ENCODE measurements at places on chromosomes 6 and 20.

DNA sequence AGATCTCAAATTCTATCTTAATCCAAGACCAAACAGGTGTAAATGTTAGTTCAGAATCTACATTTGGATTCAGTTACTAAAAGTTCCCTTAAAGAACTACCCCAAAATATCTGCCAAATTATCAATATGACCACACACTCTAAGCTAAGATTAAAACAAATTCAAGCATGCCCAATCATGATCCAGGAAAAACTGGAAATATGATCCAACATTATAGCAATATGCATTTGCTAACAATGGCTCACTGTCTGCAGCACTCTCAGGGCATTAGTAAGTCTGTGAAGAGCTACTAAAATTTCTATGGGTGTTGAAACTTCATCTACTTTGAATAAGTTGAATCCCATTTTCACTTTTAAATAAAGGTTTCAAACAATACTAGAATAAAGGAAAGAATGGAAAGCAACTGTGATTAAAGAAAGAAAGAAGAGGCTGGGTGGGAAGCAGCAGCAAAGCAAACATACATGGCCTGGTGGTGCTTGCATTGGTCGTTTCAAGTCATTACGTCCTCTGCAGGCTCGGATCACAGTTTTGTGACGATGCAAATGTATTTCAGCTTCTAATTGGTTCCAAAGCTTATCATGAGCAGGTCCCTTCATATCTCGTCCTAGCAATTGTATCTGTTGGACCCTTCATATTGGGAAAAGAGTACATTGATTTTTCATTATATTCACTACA is 29.2 kb downstream of the GOPC start:
- DNase-seq = no peak

DNA sequence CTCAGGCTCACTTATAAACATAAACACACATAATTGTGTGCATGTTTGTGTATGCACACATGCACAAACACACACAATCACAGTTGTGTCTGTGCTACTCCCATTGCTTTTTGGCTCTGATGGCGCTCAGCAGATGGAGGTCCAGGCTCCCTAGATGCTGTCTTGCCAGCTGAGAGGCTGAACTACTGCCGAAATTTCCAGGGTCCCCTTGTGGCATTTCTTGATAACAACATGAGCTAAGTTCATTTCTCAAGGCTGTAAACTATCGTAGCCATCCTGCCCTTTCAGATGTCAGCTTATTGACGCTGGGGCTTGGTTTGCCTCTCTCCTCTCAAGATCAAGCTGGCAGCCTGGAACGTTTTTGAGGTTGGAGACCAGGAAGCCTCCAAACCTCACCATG is 313.9 kb upstream of the RNF24 start:
- DNase-seq = no peak

- no peak for DNase-seq
These were observed 76.9 kb upstream of the MAFB start for GRCh38 chr20:40765814-40766480.

DNA sequence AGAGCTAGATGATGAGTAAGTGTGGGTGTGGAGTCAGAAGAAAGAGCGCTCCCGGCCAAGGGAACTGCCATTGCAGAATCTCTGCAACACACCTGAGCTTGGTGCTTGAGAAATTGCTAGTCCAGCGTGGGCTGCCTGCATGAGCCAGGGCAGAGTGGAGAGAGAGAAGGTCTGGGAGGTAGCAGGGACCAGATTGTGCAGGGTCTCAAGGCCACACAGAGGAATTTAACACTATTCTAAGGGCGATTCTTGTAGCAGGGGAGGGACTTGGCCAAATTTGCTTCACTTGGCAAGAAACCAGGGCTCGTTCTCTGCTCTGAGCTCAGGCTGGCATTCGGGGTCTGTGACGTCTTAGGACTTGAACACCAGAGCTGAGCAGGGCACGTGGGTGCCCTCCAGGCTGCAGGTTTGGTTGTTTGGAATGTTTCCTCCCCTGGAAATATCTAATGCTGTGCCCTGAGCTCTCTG is 53.5 kb downstream of the BCAS4 start:
- no peak for DNase-seq

GRCh38 chr20:31829731-31830130 is 10.6 kb downstream of the MYLK2 start:
- DNase-seq = no peak

DNA sequence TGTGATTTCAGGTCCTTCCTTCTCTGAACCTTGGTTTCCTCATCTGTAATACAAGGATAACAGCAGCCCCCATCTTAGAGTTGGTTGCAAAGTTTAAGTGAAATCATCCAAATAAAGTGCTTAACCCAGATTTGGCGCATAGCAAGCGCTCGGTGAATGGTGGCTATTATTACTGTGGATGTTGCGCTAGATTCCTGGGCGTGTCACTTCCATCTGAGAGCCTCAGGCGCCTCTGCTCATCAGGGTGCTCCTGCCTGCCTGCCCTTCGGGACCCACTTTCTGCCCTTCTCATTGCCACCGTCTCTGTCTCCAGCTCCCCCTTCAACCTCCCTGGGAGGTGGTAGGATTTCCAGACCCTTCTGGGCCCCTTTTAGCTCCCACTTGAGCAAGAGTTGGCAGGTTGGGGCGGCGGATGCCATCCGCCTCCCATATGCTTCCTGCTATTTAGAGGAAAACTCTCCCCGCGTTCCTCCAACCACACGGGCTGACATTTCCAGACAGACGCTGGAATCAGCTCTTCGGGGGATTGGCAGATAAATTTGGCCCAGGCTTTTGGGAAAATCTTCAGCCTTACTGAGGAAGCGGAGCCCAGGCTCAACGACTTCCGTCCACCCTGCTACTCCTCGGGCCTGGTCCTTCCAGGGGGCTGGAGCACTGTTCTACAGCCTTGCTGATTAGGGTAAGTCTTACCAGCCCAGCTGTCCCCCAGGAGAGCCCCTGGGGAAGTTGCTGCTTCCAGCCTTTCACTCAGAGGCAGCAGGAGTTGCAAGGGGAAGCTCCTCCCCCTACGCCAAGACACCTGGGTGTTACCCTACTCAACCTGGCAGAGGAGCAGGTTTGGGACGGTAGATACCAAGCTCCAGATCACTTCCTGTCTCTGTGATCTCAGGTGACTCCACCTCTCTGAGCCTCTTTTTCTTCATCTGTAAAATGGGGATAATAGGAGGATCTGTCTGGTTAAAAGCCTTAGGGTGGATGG is 71.5 kb downstream of the DLGAP4 start:
- DNase-seq = no peak

DNA sequence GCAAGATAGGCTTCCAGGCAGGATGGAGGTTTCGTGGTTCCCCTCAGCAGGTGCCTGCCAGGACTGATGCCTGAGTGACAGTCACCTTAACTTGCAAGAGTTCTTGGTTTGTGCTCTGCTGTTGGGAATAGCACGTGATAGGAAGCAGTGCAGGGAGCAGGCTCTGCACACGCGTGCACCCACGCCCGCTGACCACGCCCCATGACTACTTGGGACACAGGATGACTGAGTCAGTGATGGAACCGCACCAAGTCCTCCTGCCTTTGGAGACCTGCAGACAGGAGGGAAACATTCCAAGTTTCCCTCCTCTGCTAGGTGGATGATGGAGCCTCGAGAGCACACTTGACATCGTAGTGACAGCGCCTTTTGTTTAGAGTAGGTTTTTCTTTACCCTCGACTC is 164.2 kb downstream of the DTNBP1 start:
- no peak for DNase-seq

DNA sequence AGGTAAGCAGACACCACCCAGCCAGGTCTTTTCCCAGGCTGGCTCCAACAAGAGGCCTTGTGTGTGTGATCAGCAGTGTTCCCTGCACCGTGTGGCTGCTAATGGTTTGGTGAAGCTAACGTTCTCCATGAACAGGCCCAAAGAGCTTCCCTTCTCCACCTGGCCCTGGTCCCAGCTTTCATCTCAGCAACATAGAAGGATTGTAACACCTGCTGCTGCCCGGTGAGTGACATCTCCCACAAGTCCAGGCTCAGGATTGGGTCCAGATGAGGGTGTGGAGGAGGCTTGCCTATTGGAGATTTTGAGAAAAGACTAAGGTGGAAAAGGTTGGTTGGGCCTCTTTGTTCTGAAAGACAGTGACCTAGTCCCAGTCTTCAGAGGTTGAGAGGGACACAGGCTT is 89.6 kb downstream of the TMEM242 start:
- no peak for DNase-seq

GRCh38 chr6:105986998-105987397 is 99.1 kb upstream of the PRDM1 start:
- peak; percentile 50 for DNase-seq

DNA sequence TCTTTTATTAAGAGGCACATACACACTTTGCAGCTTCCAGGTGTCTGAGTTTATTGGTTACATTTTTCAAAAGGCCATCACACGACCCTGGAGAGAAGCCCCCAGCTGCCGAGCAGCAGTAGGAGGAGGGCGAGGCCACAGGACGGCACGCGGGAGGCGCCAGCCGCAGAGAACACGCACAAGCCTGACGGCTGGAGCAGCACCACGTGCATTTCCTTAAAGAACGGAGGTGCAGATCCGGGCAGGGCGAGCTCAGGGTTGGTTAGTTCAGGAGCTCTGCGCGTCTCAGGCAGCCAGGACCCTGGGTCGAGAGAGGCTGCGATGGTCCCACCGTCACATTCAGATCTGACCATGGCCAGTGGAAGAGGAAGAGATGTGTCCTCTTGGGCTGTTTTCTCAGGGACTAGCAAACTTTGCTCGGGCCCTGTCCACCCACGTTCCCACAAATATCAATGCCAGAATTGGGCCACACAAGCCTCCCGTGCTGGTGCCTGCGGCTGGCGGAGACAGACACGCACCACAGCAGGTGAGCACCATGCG is 121.4 kb upstream of the AFDN start:
- no peak for DNase-seq

GRCh38 chr6:167980911-167981580 is 16.4 kb upstream of the KIF25 start:
- DNase-seq = no peak

DNA sequence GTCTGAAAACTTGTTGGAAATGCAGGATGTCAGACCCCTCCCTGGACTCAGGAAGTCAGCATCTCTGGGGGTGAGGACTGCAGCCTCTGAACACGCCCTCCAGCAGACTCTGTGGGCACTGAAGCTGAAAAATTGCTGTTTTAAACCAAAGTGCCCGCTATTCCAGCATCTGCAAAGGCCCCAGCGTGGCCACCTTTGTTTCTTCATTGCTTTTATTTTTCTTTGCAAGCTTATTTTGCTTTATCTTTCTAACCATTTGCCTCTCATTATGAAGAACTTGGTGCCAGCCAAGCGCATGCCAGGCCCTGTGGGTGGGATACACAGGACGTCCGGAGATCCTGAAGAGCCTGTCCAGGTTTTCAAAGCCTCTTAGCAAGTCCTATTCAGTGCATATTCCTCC is 203.9 kb upstream of the CST7 start:
- DNase-seq = no peak

DNA sequence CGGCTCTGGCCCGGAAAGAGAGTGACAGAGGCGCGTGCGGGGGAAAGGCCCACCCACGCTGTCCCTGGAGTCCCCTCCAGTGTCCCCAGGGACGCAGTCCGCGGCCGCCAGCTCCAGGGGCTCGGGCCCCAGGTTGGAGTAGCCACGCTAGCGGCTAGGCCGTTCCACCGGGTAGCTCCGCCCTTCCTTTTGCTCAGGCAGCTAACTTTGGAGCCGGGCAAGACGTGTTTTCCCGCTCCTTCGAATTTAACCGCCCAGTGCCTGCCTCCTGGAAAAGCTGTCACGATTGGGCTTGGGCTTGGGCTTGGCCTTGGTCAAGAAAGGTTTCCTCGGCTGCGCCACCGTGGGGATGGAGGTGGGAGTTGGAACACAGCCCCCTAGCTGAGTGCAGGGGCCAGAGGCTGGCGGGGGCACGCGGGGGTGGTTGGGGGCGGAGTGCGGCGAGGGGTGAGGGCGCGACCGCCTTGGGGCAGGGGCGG is 4.7 kb downstream of the LINC00237 start:
- no peak for DNase-seq

GRCh38 chr6:39686976-39687375 is 38.2 kb downstream of the KIF6 start:
- no peak for DNase-seq

DNA sequence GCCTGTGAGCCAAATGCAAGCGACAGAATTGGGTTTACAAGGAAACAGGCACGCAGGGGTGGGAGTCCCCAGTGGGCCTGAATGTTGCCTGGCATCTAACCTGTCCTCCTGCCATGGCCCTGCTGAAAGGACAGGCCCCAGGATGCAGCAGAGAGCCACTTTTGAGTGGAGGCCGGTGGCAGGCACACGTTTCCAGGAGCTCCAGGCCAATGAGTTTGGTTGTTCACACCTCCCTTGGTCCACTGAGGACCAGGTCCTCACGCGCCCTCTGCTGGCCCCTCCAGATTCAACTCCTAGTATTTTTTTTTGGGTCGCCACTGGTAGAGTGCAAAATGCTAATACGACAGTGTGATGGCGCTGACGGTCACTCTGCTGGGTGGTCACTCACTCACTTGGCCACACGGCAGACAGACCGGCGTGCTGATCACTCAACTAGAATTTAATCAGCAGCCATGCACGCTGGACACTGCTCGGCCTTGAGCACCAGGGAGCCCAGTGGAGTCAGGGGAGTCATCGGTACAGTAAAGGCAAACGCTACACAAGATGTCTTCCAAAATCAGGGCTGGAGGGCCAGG is 81.7 kb upstream of the NFATC2 start:
- no peak for DNase-seq

DNA sequence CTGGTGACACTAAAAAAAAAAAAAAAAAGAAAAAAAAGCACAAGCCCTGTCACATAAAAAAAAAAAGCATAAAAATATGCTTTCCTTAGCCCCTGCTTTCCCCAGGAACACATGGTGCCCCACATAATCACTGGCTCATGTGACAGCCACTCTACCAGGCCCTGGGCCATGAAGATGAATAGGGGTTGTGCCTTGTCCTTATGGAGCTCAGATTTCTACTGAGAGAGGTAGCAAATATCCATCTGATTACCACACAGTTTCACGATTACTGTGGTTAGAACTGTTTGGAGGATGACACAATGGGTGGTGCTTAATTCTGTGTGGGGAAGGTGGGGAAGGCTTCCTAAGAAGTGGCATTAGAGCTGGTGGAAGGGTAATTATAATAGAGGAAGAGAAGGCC is 9.3 kb downstream of the RAET1E start:
- no peak for DNase-seq
